Hematopoietic multipotent progenitor cell treated with erythropoietin and hydrocortisone succinate and interleukin-3 and kit ligand, for 15 days (in vitro differentiated cells): ENCODE measurements at places on chromosomes 2 and 18.

DNA sequence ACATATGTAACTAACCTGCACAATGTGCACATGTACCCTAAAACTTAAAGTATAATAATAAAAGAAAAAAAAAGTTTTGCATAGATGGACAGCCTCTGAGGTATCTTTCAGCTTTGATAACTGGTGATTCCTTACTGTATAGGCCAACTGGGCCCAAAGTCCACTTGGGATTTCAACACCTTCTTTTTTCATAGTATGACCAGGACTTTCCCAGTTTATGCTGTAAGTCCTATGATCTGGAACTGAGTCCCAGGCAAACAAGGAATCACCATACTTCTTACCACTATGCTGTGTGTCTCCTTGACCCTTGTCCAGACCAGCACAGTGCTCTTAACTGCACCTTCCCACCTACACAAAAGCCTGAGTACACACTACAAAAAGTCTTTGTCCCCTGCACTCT lies 205.1 kb upstream of the RBBP8 start:
- DNase-seq = no peak

GRCh38 chr2:74554820-74555531 lies 456 bp downstream of the DOK1 start:
- DNase-seq = peak; percentile 35

DNA sequence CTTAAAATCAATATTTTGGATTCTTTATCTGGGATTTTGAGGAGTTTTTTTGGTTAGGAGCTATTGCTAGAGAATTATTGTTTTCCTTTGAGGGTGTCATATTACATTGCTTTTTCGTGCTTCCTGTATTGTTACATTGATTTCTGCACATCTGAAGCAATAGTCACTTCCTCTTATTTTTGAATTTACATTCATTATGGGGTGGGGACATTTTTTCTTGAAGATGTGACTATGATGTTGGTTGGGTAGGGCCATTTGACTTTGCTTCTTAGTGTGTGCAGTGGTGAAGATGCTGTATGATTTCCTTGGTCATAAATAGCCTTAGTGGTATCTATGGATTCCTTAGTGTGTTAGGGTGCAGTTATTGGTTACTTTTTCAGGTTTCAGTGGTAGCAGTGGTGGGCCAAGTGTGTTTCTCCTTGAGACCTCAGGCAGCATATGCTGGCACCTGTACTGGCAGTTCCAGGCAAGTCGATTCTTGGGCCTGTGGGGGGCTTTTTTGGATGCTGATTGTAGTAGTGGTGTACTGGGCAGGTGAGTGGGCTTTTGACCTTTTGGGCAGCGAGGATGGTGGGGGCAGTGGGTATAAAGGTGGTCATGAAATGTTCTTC lies 61.8 kb downstream of the ARHGAP25 start:
- DNase-seq = no peak

DNA sequence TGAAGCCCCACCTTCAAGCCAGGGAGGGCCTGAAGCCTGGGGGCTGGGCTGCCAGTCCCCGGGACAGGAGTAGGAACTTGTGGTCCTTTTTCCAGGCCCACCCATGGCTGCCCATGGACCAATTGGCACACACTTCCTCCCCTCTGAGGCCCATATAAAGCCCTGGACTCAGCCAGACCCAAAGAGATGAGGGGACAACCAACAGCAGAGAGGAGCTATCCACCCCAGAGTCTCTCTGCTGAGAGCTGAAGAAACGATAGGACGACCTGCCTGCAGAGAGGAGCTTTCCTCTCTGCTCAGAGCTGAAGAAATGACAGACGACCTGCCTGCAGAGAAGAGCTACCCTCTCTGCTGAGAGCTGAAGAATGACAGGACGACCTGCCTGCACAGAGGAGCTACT lies 43.8 kb upstream of the PEX13 start:
- DNase-seq = no peak
